ENCODE measurements at places on chromosomes 7 and 10.

GRCh38 chr7:79828866-79829265, 305.8 kb upstream of the GNAI1 start:
- DNase-seq = no peak

DNA sequence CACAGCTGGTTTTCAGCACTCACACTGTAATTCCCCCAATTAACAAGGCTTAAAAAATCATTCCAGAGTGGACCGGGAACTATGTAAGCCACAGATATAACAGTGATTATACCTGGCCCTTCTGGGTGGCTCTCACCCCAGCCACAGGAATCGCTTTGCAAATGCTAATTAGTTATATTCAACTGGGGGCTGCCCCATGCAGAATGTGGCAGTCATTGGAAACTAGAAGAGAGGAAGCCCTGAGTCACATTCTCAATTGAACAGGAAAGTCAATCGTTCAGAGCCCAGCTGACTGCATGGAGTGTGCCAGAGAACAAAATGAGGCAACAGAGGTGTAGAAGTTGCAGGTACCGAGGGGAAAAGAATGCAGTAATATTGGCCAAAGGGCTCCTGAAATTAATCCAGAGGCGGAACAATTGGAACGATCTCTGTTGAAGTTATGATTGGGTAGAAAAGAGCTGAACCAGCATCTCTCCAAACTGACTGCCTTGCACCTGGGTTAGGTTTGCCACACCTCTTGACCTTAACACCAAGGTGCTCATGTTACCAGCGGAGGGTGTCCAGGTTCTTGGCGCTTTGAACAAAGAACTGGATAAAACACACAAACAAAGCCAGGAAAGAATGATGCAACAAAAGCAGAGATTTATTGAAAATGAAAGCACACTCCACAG, 909.7 kb upstream of the AUTS2 start:
- DNase-seq = no peak

- no peak for DNase-seq
Measured at GRCh38 chr7:69363136-69363535, 235.1 kb upstream of the AUTS2 start.

- DNase-seq = no peak
Measured at GRCh38 chr10:130773941-130774340, 537.6 kb downstream of the TCERG1L start.

DNA sequence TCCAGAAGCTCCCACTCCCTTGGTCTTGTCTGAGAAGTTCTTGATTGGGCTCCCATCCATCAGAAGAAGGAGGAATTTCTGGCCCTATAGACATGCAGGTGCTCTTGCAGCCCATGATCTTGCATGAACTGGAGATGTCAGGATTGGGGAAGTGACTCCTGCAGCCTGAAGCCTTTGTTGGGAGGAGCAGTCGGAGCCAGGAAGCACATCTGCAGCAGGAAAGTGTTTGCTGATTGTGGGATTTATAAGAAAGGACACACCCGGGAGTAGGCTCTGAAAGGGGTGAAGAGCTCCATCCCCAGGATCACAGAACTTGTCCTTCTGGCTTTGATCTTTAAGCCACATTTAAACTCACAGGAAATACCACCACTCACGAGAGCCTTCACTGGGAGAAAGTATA, 185.2 kb downstream of the DYNC1I1 start:
- DNase-seq = no peak

DNA sequence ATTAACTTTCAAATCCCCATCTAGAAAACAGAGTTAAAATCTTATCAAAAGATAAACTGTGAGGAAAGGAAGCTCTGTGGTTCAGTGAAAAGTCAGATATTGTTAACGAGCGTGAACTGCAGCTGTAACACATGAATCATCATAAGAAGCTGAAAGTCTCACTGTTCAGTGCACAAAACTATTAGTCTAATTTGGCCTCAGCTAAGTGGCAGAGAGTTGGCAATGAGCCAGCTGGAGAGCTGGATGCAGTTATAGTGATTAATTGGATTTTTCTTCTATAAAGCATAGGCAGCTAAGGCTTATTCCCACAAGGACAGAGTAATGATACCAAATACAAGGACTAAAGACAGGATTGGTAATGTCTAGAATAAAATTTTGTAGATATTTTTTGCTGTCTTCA, 101.1 kb upstream of the ABCB5 start:
- DNase-seq = no peak

DNA sequence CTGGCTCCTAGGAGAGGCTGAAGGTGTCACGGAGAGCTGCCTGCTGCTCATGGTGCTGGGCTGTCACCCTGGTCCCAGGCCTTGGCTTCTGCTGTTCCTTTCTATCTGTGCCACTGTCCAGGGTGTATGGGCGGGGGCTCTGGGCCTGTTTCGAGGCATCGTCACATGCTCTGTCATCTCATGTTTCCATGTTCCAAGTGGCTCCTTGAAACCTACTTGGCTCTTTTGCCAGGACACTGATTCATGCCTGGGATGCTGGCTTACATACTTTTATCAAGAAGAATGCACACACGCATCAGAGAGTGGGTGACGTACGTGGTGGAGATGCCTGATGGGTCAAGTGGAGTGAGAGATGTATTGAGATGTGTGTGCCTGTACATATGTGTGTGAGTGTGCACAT, 50.9 kb downstream of the ADCY1 start:
- no peak for DNase-seq

DNA sequence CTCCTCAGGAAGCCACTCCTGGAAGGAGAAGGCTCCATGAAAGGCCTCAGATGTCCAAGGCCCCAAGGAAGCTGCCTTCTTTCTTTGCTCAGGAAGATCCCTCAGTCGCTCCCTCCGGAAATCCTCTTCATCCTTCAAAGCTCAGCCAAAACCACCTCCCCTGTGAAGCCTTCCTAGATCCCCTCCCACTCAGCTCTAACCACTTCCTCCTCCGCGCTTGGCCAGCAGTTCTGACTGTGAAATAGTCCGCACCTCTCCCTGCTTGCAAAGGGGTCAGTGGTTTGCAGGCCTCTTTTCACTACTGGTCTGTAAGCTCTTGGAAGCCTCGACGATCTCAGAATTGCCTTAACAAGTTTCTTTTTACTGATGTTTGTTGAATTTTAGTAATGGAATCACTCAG, 23.9 kb downstream of the PYROXD2 start:
- no peak for DNase-seq

GRCh38 chr10:23280419-23281043, 64.1 kb downstream of the C10orf67 start:
- no peak for DNase-seq

GRCh38 chr7:96200740-96201139, 121.2 kb downstream of the SLC25A13 start:
- no peak for DNase-seq

DNA sequence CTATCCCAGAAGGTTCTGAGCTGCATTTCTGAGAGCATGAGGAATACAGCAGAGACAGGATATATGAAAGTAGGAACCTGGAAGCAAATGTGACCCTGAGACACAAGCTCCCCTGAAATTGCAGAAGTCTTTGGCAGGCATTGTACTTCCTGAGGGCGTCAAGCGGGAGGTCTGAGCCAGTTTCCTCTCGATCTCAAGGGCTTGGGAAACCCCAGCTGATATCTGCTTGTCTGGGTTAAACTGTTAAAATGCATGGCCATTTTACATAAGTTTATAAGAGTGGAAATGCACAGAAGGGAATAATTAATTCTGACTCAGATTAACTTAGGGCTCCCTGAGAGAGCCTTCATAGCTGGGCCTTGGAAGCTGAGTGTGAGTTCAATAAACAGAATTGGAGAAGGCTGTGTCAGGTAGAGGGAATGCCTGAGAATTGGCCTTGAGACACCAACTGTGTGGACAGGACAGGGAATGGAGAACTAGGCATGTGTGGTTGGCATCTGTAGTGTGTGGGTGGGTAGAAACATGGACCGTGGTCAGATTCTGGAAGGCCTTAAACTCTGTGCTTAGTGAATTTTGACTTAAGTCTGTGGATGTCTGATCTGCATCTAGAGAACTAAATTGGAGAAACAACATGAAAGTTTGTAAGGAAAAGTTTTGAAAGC, 53.3 kb downstream of the WIPF3 start:
- DNase-seq = no peak

DNA sequence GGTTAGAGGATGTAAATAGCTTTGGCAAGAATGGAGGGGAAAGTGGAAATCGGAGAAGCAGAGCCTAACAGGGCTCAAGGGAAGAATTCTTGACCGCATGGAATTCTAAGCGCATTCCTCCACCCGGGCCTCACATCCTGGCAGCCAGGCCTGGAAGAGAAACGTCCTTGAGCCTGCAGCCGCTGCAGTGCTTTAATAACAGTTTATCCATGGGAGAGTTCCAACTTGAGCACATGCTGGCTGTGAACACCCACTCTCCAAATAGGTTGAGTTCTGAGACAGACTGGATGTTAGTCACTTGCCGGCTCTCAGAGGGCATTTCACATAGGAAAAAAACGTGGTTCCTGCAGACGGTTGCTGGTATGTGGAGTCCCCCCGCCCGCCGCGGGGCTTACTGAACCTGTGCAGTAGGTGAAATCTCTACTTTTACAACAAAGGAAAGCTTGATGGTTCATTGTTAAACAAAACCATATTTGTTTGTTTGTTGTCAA, 61.4 kb upstream of the STEAP1B start:
- no peak for DNase-seq

DNA sequence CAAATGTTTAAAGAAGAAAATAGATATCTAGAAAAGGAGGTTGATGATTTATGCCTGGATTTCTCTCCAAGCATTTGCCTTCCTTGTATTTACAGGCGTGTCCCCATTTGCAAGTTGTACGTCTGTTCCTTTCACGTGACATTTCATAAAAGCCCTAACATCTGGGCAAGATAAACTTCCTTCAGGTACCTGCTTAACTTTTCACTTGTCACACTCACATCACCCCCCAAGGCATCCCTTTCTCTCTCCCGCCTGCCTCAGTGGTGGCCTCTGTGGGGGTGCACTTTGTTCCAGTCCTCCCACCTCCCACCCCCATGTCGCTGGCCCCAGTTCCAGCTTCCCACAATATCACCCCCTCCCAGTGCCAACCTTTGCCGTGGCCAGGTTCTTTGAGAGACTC, 6.7 kb downstream of the TWIST1 start:
- DNase-seq = no peak

GRCh38 chr7:7959979-7960670, 8.5 kb upstream of the GLCCI1 start:
- DNase-seq = no peak

- DNase-seq = no peak
Measured at GRCh38 chr10:125266541-125266940, 106.2 kb upstream of the CTBP2 start.

- DNase-seq = no peak
Measured at GRCh38 chr7:108010377-108010776, 7.4 kb upstream of the LAMB1 start.

GRCh38 chr10:52627279-52627678, 145.3 kb downstream of the MBL2 start:
- DNase-seq = no peak

DNA sequence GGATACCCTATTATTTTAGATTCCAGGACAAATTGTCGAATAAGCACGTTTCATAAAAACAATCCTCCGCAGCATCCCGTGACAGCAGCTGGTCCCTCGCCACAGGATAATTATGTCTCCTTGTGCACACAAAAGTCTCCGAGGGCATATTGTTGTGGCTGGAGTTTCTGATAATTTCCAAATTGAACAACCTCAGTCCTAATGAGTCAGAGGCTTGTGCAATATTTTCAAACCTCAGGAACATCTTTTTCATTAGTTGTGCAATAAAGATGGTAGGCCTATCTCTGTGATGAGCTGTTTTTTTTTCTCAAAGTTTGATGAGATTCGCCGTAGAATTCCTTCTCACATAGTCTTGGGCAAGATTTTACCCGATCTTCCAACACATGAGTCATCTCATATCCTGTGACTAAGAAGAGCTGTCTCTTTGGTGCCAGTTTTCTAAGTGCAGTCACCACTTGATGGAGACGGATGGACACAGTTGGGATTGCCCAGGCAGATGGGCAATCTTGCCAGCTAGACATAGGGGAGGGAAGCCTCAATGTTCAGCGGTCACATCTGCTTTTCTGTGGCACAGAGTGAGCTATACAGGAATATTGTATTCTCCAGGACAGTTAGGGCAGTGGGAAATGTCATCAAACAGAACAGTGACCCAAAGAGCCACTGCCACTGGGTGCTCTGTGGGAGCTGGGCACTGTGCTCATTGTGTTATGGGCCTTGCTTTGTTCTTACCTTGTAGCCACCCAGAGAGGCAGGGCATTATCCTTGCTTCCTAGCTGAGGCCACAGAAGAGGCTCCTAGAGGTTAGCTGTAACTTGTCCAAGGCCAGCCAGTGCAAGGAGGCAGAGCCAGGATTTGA, 7.8 kb downstream of the HTRA1 start:
- no peak for DNase-seq

- no peak for DNase-seq
Measured at GRCh38 chr7:31828520-31828919, 141.5 kb downstream of the PPP1R17 start.

DNA sequence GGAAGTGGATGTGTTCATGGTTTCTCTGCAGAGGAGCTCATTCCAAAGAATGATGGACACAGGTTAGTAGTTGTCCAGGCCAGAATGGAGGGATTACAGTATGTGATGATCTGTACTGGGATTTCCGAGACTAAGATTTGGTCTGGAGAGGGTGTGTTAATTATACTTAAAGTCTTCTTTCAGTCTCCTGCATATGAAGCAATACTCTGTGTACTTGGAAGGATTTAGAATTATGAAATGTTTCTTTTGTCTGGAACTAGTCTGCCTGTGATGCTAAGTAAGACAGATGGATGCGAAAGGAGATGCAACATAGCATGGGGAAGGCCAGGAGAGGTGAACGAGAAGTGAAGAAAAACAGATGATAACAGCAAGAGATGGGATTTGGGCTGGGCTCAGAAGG, 305.1 kb upstream of the LYZL1 start:
- no peak for DNase-seq

GRCh38 chr7:114504586-114504985, 90.0 kb downstream of the FOXP2 start:
- DNase-seq = no peak

DNA sequence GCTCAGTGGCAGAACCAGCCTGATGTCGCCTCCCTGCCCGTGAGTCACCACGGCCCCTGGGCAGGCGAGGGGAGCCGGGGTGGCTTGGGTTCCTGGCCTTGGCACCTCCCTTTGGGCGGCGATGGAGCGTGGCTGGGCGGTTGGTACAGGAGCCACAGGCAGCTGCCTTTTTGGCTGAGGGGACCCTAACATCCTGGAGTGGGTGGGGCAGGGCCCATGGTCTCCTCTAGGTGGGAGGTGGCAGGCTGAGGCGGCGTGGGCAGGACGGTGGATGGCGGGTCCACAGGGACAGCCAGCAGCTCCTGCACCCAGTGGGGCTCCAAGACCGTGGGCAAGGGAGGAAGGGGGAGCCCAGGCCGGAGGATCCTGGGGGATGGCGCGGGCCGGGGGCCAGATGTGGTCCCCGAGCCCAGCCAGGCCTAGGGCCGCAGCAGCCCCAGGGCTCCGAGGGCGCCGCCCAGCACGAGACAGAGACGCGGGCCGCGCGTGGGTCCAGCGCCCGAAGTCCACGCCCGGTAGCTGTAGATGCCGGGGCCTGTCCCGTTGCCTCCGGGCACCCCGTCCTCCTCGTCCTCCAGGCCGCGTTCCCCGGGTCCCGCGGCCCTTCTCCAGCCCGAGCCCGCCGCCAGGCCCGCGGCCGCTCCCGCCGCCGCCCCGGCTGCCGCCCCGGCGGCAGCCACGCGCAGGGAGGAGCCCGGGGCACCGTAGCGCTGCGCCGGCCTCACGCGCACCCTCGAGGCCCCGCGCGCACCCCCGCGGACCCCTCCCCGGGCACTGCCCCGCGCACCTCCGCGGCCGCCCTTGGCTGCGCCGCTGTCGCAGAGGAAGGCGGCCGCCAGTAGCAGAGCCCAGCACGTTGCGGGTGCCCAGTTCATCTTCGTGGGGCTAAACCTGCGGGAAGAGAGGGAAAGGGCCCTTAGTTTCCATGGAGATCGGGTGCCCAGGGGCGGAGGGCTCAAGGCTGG, 1.3 kb downstream of the SPRN start:
- no peak for DNase-seq
